ENCODE measurements at places on chromosomes 4 and X.

DNA sequence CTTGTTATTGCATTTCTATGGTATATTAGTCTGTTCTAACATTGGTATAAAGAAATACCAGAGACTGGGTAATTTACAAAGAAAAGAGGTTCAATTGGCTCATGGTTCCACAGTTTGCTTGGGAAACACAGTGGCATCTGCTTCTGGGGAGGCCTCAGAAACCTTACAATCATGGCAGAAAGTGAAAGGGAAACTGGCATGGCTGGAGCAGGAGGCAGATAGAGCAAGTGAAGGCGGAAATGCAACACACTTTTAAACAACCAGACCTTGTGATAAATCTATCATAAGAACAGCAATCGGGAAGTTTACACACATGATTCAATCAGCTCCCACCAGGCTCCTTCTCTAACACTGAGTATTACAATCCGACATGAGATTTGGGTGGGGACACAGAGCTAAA, 346.6 kb upstream of the GNPDA2 start:
- DNase-seq: no peak

DNA sequence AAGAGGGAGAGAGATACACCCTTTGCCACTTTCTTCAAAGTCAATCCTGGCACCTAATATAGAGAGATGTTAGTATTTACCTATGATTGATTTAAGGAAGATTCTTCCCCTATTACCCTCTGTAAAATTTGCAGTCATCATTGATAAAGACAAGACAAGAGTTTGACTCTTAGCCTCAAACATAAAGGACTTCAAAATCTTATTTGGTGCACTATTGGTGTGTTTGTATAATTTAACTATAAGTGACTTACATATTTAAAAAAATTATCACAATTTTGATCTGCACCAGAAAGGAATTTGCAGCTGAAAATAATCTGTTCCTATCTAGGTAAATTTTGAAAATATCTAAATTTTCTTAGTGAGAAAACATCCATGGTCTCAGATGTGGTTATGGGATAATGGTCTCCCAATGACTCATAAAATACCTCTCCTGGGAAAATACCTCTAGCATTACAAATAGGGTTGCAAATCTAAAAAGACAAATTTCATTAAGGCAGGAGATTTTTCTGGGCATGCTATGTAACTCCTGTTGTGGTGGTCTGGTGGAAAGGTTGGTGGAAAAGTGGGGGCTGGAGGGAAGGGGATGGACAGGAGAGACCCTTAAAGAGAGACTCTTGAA, 173.6 kb upstream of the MED14 start:
- no peak for DNase-seq

DNA sequence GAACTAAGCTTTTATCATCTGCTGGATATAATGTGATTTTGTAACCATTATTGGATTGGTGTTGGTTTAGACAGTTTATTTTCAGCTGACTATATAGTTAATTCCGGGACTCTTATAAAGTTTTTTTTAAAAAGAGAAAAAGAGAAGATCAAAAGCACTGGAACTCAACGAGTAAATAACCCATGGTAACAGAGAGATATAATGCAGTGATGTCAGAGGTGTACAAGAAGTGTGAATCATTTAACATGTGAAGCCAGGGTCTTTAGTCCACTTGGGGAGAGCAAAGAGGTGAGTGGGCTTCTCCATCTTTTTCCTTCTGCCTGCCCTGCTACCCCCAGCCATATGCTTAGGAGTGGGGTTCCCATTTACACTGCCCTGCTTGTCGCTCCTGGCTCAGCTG, 3.2 kb downstream of the TMEM165 start:
- DNase-seq: no peak

DNA sequence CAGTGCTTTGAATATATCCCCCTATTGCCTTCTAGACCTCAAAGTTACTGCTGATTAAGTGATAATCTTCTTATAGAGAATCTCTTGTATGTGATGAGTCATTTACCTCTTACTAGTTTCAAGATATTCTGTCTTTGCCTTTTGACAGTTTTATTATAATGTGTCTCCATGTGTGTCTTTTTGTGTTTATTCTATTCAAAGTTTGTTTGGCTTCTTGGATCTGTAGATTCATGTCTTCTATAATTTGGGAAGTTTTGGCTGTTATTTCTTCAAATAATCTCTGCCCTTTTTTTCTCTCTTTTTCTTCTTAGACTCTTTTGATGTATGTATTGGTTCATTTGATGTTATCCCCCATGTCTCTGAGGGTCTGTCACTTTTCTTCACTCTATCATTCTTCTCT, 915.7 kb upstream of the GRIA3 start:
- no peak for DNase-seq

DNA sequence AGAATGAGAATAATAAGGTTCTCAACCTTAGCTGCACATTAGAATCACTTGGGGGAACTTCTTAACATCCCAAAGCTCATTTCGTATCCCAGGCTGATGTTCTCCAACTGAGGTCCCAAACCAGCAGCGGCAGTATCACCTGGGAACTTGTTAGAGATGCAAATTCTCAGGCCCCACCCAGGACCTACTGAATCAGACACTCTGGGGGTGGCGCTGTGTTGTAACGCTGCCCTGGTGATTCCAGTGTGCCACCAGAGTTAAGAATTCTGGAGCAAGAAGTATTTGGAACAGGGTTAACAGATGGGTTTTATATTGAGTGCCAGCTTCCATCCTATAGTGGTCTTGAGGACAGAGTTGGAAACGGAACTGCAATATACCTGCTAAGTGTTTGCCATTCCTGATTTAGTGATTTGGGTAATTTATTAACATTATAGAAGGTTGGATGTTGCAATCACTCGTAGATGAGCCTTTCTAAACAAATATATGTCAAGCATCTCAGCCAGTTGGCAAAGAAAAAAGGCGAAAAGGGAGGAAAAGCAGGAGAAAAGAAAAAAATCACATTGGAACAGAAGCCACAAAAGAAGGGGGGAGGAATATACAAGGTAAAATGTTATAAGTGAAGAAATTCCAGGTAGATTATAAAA, 141.0 kb downstream of the ARX start:
- no peak for DNase-seq

- DNase-seq: no peak
Observed at GRCh38 chrX:99091459-99091858, 1318.6 kb downstream of the PCDH19 start.

DNA sequence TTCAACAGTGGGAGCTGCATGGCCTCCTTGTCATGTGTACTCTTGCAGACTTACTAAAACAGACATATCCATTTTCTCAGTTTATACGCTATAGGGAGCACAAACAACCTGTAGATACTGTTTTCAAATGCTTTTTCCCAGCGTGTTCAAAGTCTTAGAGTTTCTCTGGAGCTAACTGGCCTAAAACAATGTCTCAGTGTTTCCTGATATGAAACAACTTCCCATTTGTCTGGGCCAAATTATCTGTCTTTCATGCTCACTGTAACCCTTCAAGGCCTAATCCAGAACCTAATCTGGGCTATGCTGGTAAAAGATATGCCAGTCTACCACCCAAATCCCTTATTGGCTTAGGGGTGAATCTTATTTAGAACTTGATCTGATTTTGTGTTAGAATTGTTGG, 38.8 kb downstream of the RAB40A start:
- DNase-seq: no peak

DNA sequence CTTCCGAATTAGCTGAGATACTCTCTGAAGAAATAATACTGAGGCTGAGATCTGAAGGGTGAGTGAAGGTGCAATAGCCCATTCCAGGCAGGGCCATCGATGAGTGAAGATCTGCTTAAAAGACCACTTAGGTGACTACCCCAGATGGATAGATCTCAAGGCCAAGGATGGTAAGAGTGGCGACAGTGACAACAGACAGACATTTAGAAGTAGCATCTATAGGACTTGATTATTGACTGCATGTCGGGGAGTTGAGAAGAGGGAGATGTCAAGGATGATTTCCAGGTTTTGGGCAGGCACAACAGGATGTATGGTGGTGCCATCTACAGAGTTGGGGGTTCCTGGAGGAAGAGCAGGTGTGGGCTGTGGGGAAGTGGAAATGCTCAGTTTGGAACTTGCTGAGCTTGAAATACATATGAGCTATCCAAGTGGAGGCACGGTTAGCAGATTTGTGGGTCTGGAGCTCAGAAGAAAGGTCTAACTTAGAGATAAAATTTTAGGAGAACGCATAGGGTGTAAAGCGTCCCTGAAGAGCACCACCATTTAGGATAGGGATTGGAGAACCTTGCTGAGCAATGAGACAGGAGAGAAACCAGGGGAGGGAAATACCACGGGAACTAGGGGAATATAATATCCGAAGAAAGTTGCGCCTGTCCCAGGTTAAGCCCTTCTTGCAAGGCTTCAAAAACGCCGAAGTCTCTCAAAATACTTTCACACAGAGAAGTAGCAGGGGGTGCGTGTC, 688 bp downstream of the UFSP2 start:
- no peak for DNase-seq

DNA sequence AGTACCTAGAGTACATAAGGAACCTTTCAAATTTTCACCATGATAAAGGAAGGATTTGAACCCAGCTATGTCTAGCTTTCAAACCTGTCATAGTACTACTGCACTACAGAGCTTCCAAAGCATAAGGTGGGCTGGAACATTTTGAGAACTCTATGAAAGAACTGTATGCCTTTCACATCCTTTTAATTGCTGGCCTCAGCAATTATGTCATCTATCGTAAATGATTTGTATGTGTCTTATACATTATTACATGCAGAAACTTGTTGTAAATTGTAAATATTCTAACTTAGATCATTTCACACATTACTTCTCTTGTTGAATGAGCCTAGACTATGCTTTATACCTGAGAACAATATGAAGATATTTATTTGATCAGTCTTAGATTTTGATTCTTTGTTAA, 220.7 kb downstream of the HEPH start:
- DNase-seq: no peak

GRCh38 chr4:24108567-24108966, 218.7 kb upstream of the PPARGC1A start:
- no peak for DNase-seq

DNA sequence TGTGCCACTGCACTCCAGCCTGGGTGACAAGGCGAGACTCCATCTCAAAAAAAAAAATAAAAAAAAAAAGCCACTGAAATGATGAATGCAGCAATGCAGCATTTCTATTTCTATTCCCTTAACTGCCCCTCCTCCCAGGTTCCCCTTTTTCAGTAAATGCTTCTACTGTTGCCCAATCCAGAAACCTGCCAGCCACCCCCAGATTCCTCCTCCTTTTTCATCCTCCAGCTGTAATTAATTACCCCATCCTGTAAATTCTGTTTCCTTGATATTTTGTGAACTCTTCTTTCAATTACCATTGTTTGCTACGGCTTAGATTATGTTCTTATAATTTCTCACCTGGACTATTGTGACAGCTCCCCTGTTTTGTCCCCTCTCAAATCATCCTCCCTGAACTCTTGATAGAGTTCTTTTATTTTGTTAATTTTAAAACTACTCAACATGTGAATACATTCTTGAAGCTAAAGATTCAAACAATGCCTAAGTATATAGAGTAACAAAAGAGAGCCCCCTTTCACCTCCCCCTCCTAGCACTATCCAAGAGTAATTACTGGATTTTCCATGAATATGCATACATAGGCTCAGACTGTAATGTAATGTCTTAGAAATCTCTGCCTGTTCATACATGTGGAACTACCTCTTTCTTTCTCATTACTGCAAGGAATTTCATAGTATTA, 140.6 kb upstream of the GPC4 start:
- DNase-seq: no peak

- no peak for DNase-seq
Observed at GRCh38 chrX:28586981-28587551, at the start of gene IL1RAPL1. Gene IL1RAPL1 (plus strand): TSS chrX:28587446.

DNA sequence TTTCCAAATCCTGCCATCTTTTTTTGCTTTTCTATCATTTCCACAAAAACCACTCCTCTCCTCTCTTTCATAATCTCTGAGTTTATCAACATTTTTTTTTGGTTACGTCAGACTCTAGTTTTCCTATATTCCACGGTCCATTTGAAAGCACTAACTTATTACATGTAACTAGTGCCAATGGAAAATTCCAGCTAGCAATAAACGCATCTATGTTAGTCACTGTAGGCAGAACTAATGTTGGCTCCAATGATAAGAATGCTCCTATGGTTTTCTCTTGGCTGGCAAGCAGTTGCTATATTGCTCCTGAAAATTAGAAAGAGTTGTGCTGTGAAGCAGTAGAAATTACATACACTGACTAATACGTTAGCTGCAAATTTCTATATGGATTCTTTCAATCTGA, 634.6 kb upstream of the FTHL17 start:
- no peak for DNase-seq

- DNase-seq: no peak
Observed at GRCh38 chrX:130393451-130394074, 8.1 kb upstream of the GPR119 start.

- no peak for DNase-seq
Observed at GRCh38 chr4:139153411-139154133, 23.4 kb downstream of the ELF2 start.

- DNase-seq: no peak
Observed at GRCh38 chr4:17662694-17663093, 48.3 kb downstream of the MED28 start.

DNA sequence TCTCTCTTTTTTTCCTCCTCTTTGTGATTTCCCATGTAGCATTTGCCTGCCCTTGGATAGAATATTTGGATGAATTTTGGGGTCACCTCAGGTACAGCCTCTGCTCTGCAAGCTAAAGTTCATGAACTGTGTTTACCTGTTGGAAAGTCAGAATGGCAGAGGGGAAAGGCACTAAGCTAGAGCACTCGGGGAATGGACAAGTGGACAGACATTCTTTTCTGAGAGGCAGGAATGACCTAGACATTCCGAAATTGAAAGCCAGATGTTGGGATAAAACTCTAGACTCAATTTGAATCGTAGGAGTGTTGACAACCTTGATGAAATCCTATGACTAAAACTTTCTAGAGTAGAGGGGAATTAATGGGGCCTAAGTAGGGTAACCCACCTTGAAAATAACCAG, 56.1 kb downstream of the LUZP4 start:
- DNase-seq: no peak

DNA sequence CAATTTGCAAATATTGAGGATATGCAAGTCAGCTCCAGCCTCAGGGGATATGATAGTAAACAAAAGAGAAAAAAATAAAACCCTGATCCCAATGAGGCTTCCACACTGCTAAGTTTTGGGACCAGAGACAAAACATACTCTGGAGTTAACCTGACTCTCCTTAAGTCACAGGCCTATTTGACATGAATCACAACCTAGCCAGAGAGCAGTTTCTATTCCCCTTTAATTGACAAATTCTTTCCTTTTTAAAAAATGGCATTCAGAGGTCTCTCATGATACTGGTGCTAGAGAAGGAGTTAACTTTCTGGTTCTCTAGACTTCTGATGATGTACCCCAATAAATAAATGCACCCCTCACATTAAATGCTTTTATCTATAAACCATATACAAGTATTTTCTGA, 8.8 kb downstream of the ACSL1 start:
- DNase-seq: no peak

GRCh38 chr4:18582841-18583240, 561.3 kb upstream of the LCORL start:
- no peak for DNase-seq

Measured in activated CD8-positive, alpha-beta memory T cell treated with anti-CD3 and anti-CD28 coated beads for 1 hour (primary cell).